Mesangial cell (primary cell): ENCODE measurements at places on chromosomes 7 and 10. TPM values are rescaled to one million over a fixed set of nuclear protein-coding genes. Genes with fewer than 3 reads are reported as not detected.

INMT gene
- total RNA-seq = 0.13 TPM in 1 of 2 replicates, not detected in the other

MACC1 gene
- total RNA-seq = 0.16 and 0.38 TPM in 2 replicates

CRYGN gene
- 1.3 TPM in 1 of 2 replicates, not detected in the other for total RNA-seq

STAMBPL1 gene
- 12.4 and 18.9 TPM in 2 replicates for total RNA-seq

ZPBP gene
- not detected in 2 replicates for total RNA-seq

HTR5A gene
- total RNA-seq = not detected in 2 replicates

CPA2 gene
- total RNA-seq = not detected in 2 replicates

SLC18A3 gene
- under 0.01 and 0.13 TPM in 2 replicates for total RNA-seq

PTN gene
- total RNA-seq = 11.6 and 13.8 TPM in 2 replicates

SEMA3A gene
- 17.3 and 17.5 TPM in 2 replicates for total RNA-seq

LDB3 gene
- under 0.01 and 0.13 TPM in 2 replicates for total RNA-seq

EBLN1 gene
- total RNA-seq = not detected in 2 replicates
